ENCODE measurements at places on chromosomes 3 and 15. TPM values are rescaled to one million over a fixed set of nuclear protein-coding genes. Genes with fewer than 3 reads are reported as not detected.

DNA sequence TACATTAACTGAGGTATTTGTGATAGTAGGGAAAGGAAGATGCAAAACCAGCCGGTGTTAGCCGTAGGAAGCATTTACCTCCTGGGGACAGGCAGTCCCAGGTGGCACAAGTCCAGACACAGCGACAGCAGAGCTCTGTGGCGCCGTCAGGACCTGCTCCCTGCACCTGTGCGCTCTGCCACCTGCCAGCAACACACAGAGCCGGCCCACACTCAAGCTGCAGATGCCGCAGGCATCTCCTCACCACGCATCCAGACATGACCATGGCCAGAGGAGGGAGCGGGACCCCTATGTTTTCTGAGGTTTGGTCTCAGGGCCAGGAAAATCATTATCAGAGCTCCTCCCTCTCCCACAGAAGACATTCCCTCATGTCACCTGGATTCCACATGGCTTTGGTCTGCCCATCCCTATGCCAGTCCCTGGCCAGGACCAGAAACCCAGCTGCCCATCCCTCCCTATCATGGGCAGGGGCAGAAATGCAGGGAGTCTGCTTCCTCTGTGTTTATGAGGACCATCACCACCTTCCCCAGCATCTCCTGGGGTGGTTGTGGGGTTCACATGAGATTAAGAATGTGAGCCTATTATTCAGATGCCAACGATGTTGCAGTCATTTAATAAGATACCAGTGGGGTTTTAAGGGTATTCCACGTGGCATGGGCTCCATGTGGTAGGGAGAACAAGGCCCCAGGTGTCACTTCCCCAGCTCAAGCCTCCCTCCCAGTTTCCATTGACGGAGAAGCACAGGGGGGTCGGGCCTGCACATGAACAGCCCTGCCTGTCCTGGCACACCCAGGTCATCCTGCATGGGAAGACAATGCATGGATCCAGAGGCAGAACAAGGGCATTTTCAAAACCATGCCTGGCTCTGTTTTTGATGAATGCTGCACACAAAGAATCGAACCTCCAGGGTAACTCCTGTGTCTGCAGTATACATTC lies 251.1 kb downstream of the OCA2 start:
- H3K27me3 ChIP-seq = peaks cover 5% of the 10 kb centered on the region
- H3K4me3 ChIP-seq = no peak overlapping the region
- no peak overlapping the region for H3K27ac ChIP-seq
- H3K36me3 ChIP-seq = peaks cover 9% of the 10 kb centered on the region
- H3K4me1 ChIP-seq = no peaks in the 10 kb centered on the region

The CYP11A1 gene
- total RNA-seq = not detected

DNA sequence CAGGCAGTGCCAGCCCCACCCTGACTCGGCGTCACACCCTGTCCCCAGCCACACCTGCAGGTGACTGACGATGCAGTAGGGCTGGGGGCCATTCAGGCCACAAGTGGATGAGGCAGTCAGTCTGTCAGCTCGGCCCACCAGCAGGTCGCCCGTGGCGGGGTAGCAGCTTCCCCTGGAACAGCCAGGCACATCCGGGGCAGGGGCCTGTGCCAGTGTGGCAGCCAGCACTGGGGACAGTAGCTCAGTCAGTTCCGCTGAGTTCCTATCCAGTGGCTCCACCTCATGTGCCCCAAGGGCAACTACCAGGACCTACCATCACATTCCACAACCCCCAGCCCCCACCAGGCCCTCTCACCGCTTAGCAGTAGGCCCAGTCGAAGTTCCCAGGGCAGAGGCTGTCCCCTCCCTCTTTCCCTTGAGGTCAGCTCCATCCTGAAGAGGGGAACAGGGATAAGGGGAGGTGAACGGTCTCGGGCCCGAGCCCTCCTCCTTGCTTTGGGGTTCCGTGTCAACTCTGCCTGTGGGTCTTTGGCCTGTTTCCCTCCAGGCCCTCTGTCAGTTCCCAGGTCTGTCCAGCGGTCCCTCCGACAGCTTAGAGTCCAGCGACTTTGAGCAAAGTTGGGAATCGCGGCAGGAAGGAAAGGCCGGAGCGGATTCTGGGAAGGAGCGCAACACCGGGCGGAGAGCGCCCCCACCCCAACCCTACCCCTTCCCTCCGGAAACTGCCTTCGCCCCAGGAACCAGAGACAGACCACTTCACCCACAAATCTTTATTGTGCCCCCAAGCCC lies at the start of gene LAMB2:
Gene LAMB2 (minus strand): TSS at position 614 of the 789 bp plus-strand sequence. CDS start 183 bp downstream, at position 431.
- H3K36me3 ChIP-seq = no peaks in the 10 kb centered on the region
- peak within 1 kb of the TSS; percentile 78 for H3K27ac ChIP-seq
- peaks cover 1% of the 10 kb centered on the region for H3K27me3 ChIP-seq
- DNase-seq = peak; percentile 73

The EHHADH gene
- 4.9 TPM for total RNA-seq

DNA sequence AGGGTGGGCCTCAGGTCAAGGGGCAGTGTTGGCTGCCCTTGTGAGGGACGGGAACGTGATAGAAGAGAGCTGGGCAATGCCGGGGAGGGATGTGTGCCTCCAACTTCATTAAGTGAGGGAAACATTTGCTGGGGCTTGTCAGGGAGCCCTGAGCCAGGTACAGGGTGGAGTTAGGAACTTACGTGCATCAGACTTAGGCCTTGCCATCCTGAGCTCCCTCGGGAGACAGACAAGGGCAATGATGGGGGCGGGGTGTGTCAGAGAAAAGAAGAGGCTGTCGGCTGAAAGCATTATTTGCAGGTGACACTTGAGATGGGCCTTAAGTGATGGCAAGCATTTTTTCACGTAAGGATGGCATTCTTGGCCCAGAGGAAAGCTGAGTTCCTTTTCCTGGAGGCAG lies 1.6 kb downstream of the FAM131A start:
- no peaks in the 10 kb centered on the region for H3K36me3 ChIP-seq
- DNase-seq = no peak
- peaks cover 28% of the 10 kb centered on the region for H3K4me1 ChIP-seq
- H3K27ac ChIP-seq = peak overlapping the region; percentile 95
- H3K27me3 ChIP-seq = peaks cover 9% of the 10 kb centered on the region

GRCh38 chr3:56835650-56836227 lies 34.0 kb upstream of the ARHGEF3 start:
- no peak overlapping the region for H3K4me3 ChIP-seq
- no peaks in the 10 kb centered on the region for H3K27me3 ChIP-seq
- peaks cover 17% of the 10 kb centered on the region for H3K4me1 ChIP-seq
- no peak for DNase-seq
- no peaks in the 10 kb centered on the region for H3K36me3 ChIP-seq

DNA sequence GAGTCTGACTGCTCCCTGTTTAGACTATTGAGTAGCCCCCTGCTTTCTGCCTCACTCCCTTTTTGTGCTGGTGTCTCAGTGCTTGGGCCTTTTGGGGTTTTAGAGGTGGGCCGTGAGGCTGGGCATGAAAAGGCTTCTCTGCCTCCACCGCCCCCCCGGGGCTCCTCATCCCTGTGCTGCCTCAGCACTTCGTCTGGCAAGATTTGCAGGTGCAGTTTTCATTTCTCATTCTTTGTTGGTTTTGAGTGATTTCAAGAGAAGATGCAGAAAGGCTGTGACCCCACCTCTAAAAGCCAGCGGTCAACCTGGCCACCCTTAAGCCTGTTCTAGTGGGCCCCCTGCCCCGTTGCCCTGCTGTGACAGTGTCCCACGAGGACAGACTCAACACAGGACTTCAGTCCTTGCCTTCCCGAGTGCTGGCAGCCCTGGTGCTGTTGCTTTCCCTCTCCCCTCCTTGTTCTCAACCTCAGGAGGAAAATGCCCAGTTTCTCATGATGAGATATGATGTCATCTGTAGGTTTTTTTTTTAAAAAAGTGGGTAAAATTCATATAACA lies 38.0 kb downstream of the APBA2 start:
- peaks cover 18% of the 10 kb centered on the region for H3K4me1 ChIP-seq
- peaks cover 8% of the 10 kb centered on the region for H3K36me3 ChIP-seq
- H3K4me3 ChIP-seq = no peak overlapping the region
- H3K27ac ChIP-seq = no peak overlapping the region
- H3K27me3 ChIP-seq = peaks cover 4% of the 10 kb centered on the region
- DNase-seq = no peak

The CHCHD6 gene
- total RNA-seq = 17.2 TPM

- no peaks in the 10 kb centered on the region for H3K4me1 ChIP-seq
- no peak overlapping the region for H3K4me3 ChIP-seq
- H3K36me3 ChIP-seq = no peaks in the 10 kb centered on the region
- DNase-seq = no peak
- H3K27ac ChIP-seq = no peak overlapping the region
Measured at GRCh38 chr3:184549796-184550577, 11.6 kb upstream of the EPHB3 start.

DNA sequence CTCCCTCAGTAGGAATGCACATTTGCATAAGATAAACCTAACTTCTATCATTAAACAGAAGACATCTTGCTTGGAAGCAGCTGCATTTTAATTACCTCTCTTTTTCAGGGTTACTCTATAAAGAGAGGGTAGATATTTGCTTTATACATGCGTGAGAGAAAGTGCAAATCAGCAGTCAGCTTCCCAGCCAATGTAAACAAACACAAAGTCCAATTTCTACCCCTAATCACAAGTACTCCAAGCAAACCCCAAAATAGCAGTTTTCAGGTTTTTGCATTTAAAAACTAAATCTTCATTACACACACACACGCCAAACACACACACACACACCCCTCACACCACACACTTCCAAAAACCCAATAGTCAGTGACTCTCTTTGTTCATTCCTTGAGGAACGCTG lies 303.9 kb upstream of the ALCAM start:
- H3K36me3 ChIP-seq = peaks cover 6% of the 10 kb centered on the region
- DNase-seq = no peak
- peaks cover 4% of the 10 kb centered on the region for H3K4me1 ChIP-seq
- H3K4me3 ChIP-seq = no peak overlapping the region

DNA sequence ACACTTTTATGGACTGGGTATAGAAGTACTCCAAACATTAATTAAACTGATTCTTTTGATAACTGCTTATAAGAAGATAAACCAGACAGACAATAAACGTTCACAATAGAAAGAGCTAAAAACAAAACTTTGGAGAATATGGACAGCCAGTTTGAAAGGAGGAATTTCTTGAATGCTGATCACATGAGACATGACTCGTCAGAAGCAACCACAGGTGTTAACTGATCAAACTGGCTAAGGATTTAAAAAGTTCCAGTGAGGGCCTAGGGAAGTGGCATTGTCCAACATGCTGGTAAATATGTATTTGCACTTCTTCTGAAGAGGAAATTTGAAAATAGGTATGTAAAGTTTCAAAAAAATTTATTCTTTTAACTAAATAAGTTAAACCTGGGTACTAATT lies 29.4 kb upstream of the AP3B2 start:
- no peaks in the 10 kb centered on the region for H3K27me3 ChIP-seq
- no peak for DNase-seq
- H3K36me3 ChIP-seq = peaks cover 5% of the 10 kb centered on the region

The ATP13A5 gene
- total RNA-seq = not detected

The ACTL6A gene
- 58.8 TPM for total RNA-seq

DNA sequence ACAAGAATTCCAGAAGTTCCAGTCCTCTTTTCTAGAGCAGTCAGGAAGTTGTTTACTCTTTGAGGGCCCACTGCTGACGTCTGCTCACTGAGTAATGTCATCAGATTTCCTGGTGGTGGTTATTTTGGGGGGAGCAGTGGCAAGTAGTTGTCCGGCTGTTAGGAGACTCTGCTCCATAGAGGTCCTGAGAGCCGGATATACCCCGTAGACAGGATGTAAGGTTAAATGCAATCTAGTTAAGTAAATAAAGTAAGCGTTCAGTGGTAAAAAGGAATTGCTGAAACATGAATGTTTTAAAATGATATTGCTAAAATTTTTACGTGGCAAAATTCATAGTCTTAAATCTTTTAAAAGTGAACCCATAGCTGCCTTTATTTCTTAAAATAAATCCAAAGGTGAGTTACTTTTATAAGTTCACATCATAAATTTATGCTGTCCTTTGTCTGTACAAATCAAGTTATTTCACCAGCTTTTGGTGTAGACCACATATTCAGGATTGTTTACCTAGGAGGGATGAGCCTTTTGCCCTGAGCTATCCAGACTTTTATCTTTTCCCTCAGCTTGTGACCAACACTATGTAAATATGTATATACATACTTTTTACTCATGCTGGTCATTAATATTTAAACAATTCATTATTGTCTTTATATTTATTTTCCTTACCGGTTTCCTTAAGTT lies 65.8 kb downstream of the PDE8A start:
- H3K27ac ChIP-seq = no peak overlapping the region
- no peak for DNase-seq
- H3K27me3 ChIP-seq = no peaks in the 10 kb centered on the region
- H3K4me3 ChIP-seq = no peak overlapping the region

DNA sequence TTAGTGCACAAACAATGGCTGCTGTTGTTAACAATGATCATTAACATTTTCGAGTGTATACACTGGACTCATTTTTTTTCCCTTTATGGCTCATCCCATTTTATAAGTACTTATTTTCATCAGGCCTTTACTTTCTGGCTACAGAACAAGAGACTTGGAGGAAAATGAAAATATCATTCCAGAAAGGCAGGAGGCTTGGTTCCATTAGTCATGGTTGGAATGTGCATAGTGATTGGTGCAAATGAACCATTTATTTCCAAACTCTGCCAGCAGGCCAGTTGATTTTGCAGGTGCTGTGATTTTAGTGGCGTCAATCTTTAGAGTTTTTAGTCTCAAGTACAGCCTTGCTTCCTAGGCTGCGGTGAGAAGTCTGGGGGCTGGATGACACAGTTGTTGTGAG lies 151.8 kb downstream of the ITPR1 start:
- H3K36me3 ChIP-seq = no peaks in the 10 kb centered on the region
- no peaks in the 10 kb centered on the region for H3K4me1 ChIP-seq
- H3K27me3 ChIP-seq = no peaks in the 10 kb centered on the region
- no peak for DNase-seq

The PP2D1 gene
- not detected for total RNA-seq

DNA sequence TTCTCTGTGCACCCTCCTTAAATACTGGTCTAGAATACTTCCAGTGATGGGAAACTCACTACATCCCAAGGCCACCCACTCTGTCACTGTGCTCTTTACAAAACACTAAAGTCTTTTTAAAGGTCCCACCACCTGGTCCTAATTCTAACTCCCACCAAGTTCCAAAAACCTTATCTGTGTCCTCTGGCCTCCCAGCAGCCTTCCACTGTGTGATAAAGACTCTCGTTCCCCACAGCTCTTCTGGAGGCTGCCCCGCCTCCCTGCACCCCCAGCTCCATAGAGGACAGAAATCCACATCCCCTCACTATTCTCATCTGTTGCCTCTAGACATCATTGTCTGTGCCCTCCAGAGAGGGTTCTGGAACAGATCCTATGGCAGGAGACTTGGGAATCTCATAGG lies 276.4 kb downstream of the FAM43A start:
- H3K4me3 ChIP-seq = no peak overlapping the region
- H3K27me3 ChIP-seq = peaks cover 2% of the 10 kb centered on the region
- peaks cover 6% of the 10 kb centered on the region for H3K4me1 ChIP-seq

The ELP6 gene
- 40.0 TPM for total RNA-seq

Measured in glutamatergic neuron (in vitro differentiated cells).